ENCODE measurements at places on chromosomes 6 and 20.
A peak's percentile ranks its signal among the peaks of the same experiment; 100 is the strongest.

DNA sequence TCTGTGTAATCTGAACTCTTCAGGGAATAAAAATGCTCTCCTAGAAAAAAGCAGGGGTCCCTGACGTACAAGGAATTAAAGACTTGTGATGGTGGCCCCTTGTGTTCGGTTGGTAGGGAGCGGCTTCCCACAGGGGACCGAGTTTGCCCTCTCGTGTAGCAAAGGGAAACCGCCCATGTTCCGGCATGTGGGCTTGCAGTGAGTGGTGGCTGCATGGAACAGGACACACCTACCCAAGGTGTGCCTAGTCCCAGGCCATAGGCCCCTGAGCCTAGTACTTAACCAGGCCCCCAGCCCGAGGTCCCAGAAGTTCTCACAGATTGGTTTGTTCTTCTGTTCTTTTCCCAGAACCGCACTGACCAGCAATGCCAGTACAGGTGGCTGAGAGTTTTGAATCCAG lies 15.5 kb downstream of the MYBL2 start:
- DNase-seq = no peak

GRCh38 chr20:39800111-39800510 lies 838.0 kb downstream of the DHX35 start:
- DNase-seq = peak; percentile 61

DNA sequence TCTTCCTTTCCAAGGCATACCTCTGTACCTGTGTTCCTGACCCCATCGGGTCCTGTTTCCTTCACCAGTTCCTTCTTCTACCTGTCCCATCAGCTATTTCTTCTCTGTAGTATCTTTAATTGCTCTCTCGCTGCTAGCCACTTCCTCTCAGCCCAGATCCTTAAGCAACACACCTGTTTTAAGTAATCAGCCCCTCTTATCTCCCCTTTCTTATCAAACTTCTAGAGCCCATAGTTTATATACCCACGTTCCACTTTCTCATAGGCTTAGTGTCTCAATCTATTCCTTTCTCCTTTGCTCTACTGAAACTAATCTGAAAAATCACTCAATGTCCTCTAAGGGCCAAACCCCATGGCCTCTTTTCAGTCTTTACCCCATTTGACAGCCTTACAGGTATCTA lies 239.6 kb downstream of the BTBD9 start:
- no peak for DNase-seq

GRCh38 chr6:162181741-162182401 lies 545.7 kb downstream of the PRKN start:
- no peak for DNase-seq

DNA sequence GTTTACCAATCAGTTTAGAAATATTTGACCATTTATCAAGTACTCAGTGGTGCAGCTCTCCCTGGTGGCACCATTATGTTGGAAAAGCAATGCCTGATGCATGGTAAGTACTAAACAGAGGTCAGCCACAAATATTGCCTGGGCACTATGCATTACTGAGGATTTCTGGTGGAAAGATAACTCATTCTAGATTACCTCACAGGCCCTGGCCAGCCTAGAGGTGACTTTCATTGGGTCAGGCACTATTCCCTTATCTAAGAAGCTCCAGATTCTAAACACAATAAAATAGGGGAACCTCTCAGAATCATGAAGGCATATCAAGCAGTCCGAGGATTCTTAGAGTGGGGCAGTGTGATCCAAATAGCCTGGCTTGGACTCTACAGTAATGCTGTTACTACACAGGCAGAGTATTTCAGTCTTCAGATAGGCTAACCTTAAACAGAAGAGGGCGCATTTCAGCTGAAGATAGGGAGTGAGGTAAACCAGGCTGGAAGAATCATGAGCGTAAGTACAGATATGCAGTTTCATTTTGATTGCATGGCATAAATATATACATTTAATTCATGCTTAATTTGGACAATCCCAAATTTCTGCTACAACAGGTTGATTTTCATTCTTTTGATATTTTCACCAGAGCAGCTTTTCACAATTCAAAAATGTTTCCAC lies 12.1 kb downstream of the LGSN start:
- peak; percentile 51 for DNase-seq

GRCh38 chr20:55530763-55531162 lies 474.6 kb downstream of the CBLN4 start:
- no peak for DNase-seq

- peak; percentile 55 for DNase-seq
These were observed 61.8 kb downstream of the CTNNBL1 start for GRCh38 chr20:37755665-37756064.

GRCh38 chr6:163814494-163815364 lies 400.2 kb downstream of the QKI start:
- peak; percentile 77 for DNase-seq

GRCh38 chr6:13068586-13069210 lies 259.6 kb downstream of the TBC1D7 start:
- peak; percentile 25 for DNase-seq

DNA sequence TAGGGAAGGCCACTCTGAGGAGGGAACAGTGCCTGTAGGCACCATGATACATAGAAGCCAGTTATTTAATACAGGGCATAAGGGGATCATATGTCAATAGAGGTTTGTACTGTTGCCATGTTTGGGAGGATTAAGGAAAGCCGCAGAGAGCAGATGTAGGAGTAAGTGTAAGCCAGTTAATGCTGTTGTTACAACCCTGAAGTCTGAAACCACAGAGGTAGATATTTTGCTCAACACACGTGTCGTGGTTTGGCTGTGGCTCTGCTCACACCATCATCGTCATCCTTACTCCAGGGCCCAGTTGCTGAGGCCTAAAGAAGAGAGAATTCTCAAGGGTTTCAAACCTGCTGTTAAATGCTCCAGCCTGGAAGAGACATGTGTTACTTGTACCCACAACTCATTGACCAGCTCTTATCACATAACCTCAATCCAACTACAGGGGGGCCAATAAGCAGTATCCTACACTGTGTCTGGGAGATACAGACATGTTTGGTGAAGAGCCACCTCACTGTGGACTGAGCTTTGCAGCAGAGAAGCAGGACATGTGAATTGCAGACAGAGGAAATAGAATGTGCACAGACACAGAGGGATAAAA lies 31.0 kb upstream of the PSMF1 start:
- no peak for DNase-seq
